GM04503 (cell line): ENCODE measurements at places on chromosomes 4 and X.

GRCh38 chr4:152281822-152282221 lies 254.1 kb downstream of the FBXW7 start:
- no peak for DNase-seq

- DNase-seq: no peak
Measured at GRCh38 chr4:78612398-78613178, 61.0 kb downstream of the ANXA3 start.

DNA sequence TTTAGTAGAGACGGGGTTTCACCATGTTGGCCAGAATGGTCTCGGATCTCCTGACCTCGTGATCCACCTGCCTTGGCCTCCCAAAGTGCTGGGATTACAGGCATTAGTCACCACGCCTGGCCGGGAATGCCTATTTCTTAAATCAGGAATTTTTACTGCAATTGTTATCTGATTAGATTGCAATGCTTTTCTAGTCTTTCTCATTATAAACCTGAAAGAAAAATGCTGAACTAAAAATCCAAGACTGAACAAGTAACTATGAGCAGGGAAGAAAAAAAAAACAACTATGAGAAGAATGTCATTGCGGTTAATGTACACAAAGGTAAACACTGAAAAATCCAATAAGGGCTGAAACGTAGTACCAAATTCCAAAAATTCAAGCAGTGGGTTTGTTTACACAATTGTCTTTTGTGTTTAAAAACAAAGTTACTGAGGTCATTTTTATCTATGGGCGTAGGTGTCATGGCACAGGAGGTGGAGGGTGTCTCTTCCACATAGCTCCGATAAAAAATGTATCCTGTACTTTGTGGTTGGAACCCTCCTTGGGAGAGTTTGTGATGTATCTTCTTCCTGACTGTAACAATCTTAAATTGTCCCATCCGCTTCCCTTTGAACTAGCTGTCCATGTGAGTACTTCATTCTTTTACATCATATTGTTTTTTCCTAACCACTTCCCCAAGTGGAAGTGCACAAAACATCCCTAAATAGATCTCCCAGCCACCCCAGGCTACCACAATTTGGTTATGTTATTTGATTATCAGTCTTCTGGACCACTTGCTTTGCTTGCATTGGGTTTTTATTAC lies 11.1 kb upstream of the TMEM156 start:
- no peak for DNase-seq

DNA sequence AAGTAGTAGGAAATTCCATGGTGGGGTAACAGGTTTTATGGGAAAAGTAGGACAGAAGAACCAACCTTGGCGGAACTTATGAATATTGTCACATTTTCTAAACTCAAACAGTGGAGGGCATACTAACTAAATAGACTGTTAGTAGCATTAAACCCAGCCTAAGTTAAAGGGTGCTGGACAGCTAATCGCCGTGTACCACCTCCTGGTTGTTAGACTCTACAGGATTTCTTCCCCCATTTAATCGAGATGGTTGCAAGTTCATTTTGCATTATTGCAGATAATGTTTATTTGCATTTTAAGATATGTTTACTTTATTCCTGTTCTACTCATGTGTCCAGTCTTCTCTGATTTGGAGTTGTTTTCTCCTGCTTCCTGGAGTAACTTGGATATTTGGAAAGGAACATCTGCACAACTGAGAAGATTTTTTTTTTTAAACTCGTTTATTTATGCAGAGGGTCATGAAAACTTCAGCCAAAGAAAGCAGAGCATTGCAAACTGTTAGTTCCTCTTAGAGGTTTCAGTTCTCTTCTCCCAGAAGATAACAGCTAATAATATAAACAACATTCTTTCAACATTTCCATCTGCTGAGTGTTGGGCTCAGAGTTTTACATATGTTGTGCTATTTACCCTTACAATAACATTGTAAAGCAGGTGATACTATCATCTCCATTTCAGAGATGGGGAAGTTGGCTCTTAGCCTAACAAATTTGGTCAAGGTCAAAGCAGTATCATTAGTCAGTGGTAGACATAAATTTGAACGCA lies 51.5 kb upstream of the TBC1D9 start:
- no peak for DNase-seq

DNA sequence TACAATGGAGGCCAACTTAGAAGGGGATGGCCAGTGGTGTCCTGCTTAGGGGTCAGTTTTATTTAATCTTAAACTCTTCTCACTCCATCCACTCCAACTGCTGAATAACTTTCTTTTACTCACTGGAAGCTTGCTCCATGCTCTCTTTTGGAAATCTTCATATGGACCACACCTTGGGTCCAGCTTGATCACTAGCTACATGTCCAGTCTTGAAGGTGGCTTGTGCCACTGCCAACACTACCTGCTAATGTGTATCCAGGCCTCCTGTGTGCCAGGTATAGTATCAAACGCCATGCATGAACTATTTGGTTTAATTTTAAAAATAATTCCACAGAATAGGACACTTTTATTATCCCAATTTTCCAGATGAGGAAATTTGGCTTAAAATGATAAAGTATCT lies 37.0 kb upstream of the KDR start:
- DNase-seq: no peak
